ENCODE measurements at places on chromosomes 4 and X.

DNA sequence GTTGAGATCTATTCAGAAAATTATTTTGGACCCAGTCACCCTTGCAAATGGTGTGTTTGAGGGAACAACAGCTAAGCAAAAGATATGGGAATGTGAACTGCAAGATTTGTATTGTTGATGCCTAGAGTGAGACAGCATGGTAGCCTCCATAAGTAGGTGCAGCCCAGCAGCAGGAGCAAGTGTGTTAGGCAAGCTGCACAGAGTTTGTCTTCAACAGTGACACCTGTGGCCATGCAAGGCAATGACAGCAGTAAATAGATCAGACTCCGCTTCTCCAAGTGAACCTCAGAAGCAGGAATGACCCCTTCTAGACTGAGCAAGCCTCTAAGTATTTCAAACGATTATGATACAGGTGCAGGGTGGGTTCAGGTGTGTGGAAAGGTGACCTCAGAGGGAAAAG is 133.4 kb upstream of the MSX1 start:
- no peak for DNase-seq

- DNase-seq, result no peak
Measured at GRCh38 chrX:48908600-48908999, 2.8 kb downstream of the SLC35A2 start.

DNA sequence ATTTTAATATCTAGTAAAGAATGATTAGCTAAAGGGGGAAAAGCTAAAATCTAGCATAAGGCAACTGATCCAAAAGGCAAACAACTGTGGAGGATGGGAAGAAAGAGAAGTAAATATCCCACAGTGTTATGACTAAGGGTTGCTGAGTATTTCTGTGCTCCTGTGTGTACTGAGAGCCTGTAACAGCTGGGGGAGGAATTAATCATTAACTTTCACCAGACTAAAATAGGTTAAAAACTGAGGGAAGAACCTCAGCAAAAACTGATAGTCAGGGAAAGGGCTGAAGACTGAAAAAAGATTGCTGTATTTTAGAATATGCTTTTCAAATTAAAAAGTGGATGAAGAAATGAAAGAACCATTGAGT is 365.9 kb downstream of the CXXC4 start:
- no peak for DNase-seq

DNA sequence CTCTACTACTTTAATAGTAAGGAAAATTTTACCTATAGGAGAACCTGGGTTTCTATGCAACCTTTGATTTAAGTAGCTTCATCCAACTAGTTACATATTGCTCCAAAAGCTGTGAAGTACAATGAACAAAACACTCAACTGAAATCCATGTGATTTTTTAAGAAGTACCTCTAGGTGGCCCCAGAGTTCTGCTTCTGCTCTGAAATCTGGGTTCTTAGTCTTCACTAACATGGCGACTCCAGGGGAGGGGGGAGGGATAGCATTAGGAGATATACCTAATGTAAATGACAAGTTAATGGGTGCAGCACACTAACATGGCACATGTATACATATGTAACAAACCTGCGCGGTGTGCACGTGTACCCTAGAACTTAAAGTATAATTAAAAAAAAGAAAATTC is 73.4 kb upstream of the MAGEB2 start:
- DNase-seq, result no peak

DNA sequence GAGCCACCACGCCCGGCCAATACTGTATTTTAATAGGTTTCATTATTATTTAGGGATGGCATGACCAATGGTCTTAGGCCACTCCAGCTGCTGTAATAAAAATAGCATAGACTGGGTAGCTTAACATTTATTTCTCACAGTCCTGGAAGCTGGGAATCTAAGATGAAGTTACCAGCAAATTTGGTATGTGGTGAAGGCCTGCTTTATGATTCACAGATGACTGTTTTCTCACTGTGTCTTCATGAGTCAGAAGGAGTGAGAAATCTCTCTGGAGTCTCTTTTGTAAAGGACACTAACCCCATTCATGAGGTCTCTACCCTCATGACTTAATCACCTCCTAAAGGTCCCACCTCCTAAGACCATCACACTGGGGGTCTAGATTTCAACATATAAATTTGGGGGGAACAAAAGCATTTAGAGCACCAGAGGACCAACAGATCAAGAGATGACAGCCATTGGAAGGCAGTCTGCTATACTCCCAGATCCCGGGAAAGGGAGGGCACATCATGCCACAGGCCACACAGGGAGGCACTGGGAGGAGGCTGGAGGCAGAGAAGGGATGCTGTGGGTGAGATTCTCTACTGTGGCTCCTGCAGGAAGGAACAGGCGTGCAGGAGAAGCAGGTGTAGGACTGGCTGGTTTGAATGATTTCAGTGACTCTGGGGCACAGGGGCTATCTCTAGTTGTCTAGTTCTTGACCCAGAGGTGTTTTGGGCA is 335.8 kb upstream of the SFRP2 start:
- no peak for DNase-seq

GRCh38 chrX:37684426-37684825 is 1.2 kb upstream of the XK start:
- DNase-seq, result no peak

DNA sequence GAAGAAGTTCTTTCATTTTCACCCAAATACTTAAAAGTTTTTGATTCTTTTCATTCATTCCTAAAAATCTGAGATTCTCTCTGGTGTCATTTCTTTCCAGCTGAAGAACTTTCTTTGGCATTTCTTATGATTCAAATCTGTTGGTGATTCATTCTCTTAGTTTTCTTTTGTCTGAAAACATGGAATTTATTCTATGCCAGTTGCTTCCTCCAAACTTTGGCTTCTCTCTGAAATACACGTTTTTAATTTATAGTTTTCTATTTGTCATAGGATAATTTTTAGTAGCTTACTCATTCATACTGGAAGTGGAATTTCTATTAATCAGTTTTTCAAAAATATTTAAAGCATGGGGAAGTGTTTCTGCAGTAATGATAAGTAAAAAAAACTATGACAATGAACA is 1012.0 kb downstream of the RPA4 start:
- DNase-seq, result no peak
